ENCODE measurements at places on chromosomes 5 and 9.

- DNase-seq: no peak
These were observed 5.8 kb downstream of the ABITRAM start for GRCh38 chr9:108939975-108940374.

- no peak for DNase-seq
These were observed 18.4 kb downstream of the RNF130 start for GRCh38 chr5:180053061-180053602.

GRCh38 chr5:128684961-128685360, 146.9 kb upstream of the FBN2 start:
- peak; percentile 34 for DNase-seq

DNA sequence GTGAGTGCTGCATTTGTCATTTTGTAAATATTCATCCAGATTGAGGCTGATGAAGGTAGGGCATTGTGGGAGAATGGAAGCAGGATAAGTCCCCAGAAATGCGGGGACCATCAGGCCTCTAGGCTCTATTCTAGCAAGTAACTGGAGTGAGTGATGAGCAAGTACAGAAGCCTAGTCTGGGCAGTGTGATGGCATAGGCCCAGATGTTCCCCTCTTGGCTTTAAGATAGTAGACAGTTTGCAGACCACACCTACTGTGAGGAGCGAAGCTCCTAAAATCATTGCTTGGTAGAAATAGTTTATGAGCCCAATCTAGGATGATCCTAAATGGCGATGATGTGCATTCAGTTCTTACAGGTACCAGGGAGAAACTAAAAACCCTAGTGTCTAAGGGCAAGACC, 24.3 kb downstream of the NDFIP1 start:
- DNase-seq: no peak

DNA sequence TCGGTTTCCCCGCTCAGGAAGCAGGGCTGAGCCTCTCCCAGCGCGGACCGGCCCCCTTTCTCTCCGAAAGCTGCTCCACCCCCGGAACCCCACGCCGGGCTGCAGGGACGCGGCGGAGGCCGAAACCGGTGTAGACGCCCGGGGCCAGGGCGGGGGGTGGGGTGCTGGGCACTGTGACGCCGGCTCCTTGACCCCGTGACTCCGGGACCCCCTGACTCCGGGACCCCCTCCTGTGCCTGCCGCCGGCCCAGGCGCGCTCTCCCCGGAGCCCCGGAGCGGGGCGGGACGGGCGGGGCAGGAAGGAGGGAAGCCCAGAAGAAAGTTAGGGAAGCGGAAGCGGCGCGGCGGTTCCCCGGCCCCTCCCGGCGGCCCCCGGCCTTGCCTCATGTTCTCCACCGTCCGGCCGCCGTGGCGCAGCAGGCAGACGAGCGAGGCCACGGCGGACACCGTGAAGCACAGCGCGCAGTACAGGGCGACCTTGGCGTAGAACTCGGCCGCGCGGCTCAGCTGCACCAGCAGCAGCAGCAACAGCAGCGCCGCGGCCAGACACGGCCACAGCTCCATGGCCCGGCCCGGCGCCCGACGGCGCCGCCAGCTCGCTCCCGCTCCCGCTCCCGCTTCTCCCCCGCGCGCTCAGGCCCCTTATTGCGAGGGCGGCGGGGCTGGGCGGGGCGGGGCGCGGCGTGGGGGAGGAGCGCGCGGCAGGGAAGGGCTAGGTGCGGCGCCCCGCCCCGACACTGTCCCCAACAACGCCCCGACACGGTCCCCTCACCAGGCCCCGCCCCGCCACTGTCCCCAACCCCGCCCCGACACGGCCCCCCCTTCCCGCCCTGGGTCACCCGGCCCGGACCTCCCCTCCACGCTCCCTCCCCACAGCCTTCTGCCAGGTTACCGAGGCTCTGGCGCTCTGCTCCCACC, at the start of gene AGPAT2:
Gene AGPAT2, minus strand, starts transcription at position 664 of the 918 bp plus-strand sequence. Its CDS starts 100 bp downstream, at position 564.
- DNase-seq: no peak

- no peak for DNase-seq
These were observed 693.4 kb downstream of the KCTD16 start for GRCh38 chr5:144864118-144864517.

- no peak for DNase-seq
These were observed 93.2 kb upstream of the ACTBL2 start for GRCh38 chr5:57575839-57576238.

DNA sequence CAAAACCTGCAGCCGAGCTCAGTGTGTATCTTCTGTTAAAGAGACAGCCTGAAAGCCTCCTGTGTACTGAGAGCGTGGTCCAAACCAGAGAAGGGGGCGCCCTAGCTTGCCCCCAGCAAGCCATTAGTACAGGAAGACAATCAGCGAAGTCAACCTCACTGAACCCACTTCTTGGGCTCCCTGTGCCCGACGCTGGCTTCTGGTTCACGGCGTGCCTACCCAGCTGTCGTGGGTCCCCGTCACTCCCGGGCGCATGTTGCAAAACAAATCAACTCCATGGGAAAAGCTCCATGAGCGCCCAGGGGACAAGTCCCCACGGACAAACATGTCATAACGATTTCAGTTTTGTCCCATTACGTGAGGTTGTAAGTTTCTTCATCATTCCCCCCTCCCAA, 326.9 kb downstream of the SH3GL2 start:
- no peak for DNase-seq

- DNase-seq: no peak
These were observed 13.1 kb downstream of the LRRC26 start for GRCh38 chr9:137156567-137157375.

- peak; percentile 56 for DNase-seq
These were observed 283.9 kb upstream of the RFX3 start for GRCh38 chr9:3809724-3810123.

GRCh38 chr9:99373912-99374311, 151.8 kb downstream of the SEC61B start:
- DNase-seq: no peak

GRCh38 chr5:44795496-44795895, 13.3 kb upstream of the MRPS30 start:
- DNase-seq: no peak

- DNase-seq: peak; percentile 68
These were observed 161.9 kb upstream of the RAI14 start for GRCh38 chr5:34494111-34494755.

DNA sequence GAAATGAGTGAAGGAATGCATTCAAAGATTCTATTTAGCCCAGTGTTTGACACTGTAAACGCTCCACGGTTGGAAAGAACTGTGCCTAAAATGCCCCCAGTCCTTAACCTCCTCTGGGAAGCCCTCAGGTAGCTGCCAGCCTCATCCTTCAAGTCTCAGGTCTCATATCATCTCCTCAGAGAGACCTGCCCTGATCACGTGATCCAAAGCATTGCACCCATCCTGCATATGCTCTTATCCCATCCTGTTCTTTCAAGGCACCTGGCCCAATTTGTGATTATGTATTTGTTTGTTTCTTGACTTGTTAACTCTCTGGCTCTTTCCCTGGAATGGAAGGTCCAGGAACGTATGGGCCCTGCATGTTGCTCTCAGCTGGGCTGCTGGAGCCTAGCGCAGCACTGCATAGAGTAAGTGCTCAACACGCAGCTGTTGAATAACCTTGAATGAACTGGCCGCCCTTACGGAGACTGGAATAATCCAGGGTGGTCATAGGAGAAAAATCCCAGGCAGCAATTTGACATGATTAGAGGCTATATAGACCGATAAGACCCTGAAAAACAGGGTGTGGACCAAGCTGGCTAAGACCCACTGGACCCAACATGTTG, 8.7 kb downstream of the C1QTNF2 start:
- DNase-seq: no peak

- DNase-seq: peak; percentile 54
These were observed 286.0 kb upstream of the TUSC1 start for GRCh38 chr9:25964239-25964638.

DNA sequence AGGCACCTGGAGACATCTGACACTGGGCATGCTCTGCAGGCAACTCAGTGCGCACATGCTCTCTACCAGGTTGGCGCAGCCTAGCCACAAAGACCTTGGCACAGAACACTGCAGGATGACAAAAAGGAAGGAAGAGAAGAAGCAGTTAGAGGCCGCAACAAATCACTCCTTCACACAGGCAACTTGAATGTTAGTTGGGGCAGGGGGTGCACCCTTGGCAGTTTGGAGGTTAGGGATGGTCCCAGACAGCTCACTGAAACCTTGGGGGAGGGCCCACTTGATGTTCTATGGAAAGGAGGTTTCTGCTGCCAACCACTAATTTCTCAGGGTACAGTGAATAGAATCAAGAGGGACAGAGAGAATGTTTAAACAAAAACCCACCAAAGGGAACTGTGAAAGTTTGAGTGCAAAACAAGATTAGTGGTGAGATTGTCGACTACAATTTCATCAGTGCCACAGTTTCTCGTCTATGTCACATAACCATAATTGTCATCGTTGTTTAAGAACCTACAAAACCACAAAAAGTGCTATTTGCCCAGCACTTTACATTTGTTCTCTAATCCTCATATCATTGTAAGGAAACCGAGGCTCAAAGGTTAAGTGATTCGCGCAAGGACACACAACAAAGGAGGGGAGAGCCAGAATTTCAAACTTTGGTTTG, 48.7 kb downstream of the FBXW11 start:
- no peak for DNase-seq

DNA sequence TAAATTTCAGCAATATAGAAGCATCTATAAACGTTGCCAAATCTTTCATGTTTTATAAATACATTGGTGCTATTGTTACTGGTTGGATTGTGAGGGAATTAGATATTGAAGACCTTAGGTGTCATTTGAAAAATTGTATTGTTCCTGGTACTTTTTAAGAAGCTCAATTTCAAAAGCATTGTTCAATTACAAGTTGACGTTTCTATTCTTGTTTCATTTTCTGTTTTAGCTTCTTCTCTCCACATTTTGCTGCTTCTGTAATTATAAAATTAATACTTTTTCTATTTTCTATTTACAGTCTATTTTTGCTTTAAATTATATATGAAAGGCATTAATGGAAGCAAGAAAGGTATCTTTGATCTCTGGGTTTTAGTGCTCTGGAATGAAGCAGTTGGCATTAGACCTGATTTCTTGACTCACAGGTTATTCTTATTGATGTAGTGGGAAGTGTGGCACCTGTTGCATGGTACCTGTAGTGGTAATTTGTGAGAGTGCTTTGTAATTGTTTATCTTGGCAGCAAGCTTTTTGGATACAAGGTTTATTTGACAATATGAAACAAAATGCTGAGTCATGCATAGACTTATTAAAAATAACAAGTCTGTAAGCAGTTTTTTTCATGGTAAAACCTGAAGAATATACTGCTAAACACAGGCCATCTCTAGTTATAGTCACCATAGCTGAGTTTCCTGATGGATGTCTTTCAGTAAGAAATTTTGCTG, 13.2 kb downstream of the MACIR start:
- DNase-seq: no peak

DNA sequence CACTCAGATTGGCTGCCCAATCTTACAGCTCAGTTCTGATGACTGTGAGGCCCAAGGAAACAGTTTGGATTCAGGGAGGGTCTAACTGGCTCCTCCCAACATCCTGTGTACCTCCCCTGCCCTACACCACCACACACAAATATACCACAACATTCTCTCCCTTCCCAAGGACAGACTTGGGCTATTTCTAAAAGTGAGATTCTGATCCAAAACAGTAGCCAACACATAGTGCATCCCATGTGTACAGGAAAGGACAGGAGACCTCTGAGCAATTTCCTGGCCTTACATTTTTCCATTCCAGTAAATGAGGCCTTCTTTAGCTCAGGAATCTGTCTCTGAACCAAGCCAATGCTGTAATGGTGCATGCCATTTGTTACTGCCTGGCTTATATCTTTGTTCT, 20.8 kb downstream of the ZNF366 start:
- DNase-seq: no peak
